ENCODE measurements at places on chromosomes 7 and 10.
A peak's percentile ranks its signal among the peaks of the same experiment; 100 is the strongest.

GRCh38 chr10:63103971-63104409 is 29.1 kb upstream of the NRBF2 start:
- no peak for DNase-seq

DNA sequence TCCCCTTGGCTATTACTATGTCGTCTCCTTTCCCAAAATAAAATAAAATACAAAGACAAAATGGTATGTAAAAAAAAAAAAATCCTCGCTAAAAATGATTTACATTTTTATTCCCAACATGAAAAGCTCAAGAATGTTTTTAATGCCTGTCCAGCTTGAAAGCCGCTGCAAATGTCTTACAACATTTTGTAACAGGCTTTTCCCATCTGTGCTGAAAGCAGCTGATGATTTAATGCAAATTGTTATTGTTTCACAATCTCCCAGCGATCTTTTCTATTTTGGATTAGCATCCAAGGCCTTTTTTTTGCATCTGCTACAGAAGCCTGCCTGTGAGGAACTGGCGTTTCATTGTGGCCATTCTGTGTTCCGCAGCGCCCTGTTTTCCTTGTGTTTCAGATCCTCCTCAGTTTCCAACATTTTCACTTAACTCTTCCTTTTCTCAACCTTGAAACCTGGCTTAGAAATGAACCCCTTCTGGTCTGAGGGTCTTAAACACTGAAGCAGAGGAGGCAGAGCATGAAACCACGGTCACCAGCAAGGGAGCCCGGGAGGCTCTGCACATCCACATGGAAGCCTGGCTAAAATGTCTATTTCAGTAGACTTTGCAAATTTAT is 712.1 kb downstream of the PARD3 start:
- DNase-seq, result no peak

- DNase-seq, result no peak
Observed at GRCh38 chr7:138797715-138798320, at the start of the genes ATP6V0A4 and TMEM213. Gene ATP6V0A4, minus strand, starts transcription at chr7:138798196. Its CDS starts 26,949 bp downstream, at chr7:138771247. Gene TMEM213, plus strand, starts transcription at chr7:138797994. Its CDS starts 111 bp downstream, at chr7:138798105.

- no peak for DNase-seq
Observed at GRCh38 chr10:110356628-110357245, 52.0 kb upstream of the SMNDC1 start.

GRCh38 chr7:26638140-26638539 is 226.2 kb downstream of the SKAP2 start:
- DNase-seq, result no peak

DNA sequence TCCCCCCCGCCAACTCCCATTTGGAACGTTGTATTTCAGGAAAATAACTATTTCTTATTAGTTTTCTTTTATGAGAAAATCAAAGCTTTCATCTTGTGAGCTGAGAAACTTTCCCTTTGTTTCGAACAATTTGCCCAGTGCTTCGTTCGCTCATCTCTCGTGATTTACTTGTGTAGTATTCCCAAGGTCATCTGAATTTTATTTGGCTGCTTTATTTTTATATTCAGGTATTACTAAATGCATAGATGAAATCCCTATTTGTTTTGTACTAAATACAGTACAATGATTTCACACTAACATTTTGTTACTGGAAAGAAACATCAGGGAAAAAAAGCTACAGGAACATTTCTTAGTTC is 12.0 kb upstream of the EBLN1 start:
- DNase-seq, result no peak

DNA sequence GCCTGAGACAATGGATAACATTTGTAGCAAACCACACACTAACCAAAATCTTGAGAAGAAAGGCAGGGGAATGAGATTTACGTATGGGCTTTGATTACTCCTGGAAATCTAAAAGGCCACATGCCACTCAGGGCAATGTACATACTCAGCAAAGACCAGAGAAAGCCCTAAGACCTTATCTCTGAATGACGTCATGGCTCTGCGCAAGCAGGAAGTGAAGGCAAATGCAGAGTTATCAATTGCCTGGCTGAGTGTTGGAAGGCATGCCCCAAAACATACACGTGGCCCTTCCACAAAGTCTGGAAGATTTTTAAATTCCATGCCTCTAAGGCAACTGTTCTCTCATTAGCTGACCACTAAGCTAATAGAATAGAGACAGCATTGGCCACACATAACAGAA is 90.9 kb upstream of the NRBF2 start:
- no peak for DNase-seq

DNA sequence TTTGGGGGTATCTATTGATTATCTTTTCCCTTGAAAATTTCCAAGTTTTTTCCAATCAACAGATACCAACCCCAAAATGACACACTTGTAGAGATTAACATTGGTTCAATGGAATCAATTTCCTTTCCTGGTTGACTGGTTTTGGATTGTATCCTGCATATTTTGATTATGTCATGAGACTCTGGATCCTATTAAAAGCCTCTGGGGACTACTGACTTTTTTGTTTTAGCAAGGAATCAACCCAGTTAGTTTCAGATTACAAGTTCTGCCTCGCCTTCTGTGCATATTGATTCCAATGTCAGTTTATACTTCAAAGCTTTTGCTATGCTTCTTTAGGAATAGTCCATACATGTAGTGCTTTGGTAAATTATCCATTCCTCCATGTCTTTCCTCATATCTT is 29.2 kb downstream of the COPG2 start:
- no peak for DNase-seq

DNA sequence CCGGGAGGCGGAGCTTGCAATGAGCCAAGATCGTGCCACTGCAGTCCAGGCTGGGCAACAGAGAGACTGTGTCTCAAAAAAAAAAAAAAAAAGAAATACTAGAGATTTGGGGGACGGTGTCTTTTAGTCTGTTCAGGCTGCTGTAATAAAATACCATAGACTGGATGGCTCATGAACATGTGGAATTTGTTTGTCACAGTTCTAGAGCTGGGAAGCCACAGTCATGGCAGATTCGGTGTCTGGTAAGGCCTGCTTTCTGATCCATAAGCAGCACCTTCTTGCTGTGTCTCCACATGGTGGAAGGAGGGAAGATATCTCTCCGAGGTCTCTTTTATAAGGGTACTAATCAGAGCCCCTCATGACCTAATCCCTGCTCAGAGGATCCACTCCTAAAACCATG is 102.7 kb upstream of the MKLN1 start:
- no peak for DNase-seq

DNA sequence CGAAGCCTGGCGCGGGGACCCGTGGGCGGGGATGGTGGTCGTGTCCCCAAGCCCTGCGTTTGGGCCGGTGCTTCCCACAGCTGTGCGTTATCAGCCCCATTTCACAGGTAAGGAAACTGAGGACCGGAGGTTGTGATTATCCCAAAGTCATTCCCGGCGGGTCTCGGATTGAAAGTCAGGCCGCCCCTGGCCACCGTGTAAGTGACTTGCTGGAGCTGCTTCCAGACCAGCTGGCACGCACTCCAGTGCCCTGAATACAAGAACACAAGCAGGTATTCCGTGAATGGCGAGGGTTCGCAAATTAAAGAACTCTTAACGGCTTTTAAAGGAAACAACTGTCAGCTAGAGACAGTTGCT is 675 bp upstream of the ATE1 start:
- peak; percentile 35 for DNase-seq

DNA sequence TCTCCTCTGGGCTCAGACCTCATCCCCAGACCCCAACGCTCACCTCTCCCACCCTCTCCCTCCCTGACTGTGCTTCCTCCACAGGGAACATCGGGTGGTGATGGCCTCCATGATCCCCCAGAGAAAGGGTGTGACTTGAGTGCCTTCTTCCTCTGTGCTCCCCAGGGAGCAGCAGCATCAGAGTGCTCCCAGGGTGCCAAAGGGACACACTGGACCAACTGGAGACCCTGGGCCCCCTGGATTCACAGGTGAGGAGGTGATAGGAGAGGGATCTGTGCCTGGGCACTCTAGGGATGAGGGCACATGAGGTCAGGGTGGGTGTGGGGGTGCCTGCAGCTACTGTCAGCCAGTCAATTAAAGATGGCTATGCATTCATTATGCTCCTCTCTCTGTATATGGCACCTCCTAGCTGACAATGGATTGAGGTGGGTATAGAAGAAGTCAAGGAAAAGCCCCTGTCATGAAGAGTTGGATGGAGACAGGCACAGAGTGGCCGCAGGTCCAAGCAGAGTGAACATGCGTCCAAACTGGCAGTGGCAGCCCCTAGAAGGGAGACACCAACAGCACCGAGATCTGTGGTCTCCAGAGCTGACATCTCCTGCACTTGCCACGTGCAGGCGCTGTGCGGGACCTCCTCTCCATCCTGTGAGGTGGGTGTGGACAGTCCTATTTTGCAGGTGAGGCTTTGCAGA is 15.5 kb upstream of the VOPP1 start:
- DNase-seq, result no peak

DNA sequence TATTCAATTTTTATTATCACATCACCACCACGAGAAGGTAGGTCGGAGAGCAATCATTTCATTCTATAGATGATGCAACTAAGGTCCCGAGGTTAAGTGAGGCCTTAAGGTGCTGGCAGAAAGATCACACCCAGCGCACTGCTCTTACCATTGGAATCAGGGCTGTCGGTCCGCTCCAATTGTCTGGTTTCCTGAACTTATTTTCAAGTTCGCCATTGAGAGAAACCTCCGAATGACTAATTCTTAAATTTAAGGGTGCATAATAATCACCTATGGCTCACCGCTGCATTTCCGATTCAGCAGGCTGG is 625 bp upstream of the GSTO2 start:
- no peak for DNase-seq

DNA sequence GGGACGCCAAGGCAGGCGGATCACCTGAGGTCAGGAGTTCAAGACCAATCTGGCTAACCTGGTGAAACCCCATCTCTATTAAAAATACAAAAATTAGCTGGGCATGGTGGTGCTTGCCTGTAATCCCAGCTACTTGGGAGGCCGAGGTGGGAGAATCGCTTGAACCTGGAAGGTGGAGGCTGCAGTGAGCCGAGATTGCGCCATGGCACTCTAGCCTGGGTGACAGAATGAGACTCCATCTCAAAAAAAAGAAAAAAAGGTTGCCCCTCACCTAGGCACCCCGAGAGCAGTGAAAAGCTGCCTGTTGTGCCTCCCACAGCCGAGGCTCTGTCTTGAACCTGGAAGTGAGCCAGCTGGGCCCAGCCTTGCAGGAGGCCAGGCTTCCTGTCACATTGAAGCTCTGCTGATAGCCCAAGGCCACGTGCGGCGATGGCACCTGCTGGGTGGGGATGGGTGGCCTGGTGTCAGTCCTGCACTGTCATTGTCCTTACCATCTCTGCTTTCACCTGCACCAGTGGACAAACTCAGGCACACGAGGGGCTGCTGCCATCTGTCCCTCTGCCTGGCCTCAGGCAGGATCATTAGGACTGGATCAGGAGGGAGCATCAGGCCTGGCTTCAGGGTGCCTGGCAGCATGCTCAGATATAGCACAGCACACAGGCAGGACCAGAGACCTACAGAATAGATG is 37.8 kb downstream of the DNAJB12 start:
- DNase-seq, result peak; percentile 47

GRCh38 chr10:75079436-75080083 is 31.9 kb upstream of the SAMD8 start:
- peak; percentile 7 for DNase-seq

DNA sequence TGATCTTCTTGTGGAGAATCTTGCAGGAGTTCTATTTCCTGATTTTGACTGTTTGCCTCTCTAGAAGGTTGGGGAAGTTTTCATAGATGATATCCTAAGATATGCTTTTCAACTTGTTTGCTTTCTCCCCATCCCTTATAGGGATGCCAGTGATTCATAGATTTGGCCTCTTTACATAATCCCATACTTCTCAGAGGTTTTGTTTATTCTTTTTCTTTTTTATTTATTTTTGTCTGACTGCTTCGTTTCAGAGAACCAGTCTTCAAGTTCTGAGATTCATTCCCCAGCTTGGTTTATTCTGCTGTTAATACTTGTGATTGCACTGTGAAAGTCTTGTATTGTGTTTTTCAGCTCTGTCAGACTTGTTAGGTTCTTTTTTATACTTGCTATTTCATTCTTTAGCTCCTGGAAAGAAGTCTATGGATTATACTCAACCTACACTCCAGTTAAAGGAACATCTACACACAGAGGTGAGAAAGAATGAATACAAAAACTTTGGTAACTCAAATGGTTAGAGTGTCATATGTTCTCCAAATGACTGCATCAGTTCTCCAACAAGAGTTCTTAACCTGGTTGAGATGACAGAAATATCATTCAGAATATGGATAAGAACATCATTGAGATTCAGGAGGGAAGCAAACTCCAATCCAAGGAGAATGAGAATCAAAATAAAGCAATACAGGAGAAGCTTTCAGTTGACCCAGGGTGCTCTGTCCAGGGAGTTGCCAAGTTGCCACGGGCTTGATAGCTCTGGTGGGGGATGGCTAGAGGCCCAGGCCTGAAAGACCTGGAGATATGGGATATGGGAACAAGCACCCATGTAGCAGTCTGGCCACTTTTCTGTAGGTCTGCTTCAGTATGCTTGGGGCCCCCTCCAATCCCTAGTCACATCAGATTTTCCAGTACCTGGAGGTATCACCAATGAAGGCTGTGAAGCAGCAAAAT is 150.3 kb downstream of the AHR start:
- no peak for DNase-seq

All from NCI-H1436 (cell line).